ENCODE measurements at places on chromosomes 12 and 14.

GRCh38 chr12:26124446-26125399 lies at the start of gene BHLHE41:
BHLHE41 (minus strand) TSS chr12:26125037; CDS start chr12:26124779, 258 bp downstream.
- DNase-seq, result peak; percentile 92

GRCh38 chr12:91793676-91794075 lies 352.0 kb downstream of the BTG1 start:
- no peak for DNase-seq

DNA sequence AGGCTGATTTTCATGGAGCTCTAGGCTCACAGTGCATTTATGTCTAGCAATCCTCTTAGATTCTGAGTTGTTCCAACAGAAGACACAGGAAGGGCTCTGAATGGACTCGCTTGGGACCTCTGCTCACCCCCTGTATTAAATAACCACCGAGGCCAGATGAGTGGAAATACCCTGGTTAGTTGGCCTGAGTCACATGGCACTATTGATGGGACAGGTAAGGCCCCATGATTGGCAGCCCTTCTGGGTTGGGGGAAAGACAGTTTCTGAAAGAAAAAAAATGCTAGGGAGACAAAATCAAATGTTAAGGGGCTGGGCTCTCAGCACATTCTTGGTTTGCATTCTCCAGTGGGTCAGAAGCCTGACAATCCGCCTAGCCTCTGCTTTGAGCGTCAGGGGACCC lies 14.8 kb downstream of the DGLUCY start:
- no peak for DNase-seq

DNA sequence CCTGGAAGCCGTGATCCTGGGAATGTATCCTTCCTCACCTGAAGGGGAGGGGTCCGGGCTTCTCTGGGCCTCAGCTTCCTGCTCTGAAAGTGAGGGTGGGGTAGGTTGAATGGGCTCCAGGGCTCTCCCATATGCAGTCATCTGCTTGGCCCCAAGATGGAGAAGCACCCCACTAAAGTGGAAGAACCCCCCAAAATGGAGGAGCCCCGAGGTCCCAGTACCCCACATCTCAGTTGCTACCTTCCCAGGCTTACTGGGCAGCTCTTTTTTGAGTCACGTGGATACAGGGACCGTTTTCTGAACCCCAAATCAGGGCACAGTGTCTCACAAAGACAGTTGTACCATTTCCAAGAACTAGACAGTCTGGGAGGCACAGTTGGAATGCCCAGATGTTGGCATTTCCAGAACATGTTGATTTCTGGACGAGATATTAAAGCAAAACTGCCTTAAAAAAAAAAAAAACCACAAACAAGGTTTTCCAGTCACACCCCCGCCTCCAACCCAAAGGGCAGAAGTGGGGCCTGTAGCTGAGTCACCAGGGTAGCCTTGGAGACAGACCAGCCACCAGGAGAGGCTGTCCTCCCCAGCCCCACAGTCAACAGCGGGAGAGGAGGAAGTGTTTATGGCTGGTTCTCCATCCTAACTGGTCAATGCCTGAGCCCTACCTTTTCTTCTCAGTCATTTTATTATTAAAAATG lies 12.1 kb downstream of the VASH1 start:
- no peak for DNase-seq

DNA sequence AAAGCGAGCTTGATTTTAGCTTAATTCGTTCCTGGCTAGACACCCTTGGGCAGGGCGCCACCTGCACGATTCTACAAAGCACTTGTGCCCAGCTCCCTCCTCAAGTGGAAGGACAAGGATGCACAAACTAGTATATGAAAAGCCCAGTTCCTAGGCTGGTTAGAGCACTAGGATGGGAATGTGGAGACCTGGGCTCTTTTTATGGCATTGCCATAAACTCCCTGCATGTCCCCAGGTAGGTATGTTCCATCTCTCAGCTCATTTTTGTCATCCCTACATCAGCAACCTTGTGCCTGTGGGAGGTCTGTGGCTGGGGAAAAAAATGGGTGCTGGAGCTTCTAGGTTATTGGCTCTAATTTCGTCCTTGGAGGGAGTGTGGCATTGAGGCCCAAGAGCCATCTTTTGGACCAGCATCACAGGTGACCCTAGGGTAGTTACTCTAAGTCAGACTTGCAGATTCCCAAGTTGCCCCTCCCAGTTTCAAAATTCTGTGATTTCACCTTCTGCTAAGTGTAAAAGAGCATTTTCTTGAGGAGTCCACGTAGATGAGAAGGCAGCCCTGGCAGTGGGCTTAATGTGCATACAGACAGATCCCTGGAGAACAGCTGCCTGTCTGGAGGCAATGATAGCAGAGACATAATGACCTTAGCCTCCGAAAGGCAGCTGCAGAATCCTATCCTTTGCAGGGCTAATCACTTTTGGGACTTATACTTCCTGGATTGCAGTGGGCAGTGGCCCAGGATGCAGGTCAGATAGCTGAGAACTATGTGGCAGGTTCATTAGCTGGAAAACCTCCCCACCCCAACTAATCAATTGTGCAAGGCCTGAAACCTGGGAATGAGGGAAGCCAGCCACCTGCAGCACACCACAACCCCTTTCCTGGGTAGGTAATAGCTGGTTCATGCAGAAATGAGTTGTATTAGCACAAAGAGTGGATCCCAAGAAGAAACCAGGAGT lies 47.6 kb upstream of the BDKRB2 start:
- DNase-seq, result no peak

DNA sequence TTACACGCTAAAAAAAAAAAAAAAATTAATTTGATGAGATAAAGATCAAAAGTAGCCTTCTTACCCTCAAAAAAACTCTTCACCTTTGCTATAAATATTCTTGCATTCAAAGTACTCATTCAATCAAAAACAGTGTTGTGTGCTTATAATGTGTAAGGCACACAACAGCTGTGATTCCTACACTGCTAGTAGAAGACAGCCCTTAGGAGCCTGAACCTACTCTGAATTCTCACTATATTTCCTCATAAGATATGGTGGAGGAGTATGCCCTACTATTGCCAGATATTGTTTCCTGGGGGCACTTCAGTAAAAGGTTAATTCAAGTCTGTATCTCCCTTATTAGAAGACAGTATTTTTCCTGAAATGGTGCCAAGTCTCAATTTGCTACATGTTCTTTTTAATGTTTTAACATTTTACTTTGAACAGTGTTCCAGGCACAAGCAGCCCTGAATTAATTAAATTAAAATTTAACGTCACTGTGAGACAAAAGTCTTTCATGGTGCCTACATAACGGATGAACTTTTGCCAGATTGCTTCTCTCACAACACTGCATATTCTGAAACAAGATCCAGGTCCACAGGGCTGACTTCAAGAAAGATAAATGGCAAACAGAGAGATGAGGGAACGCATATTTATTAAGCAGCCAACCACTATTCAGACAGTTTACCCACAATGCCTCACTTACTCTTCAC lies 19.3 kb downstream of the PPP2R5E start:
- DNase-seq, result no peak

DNA sequence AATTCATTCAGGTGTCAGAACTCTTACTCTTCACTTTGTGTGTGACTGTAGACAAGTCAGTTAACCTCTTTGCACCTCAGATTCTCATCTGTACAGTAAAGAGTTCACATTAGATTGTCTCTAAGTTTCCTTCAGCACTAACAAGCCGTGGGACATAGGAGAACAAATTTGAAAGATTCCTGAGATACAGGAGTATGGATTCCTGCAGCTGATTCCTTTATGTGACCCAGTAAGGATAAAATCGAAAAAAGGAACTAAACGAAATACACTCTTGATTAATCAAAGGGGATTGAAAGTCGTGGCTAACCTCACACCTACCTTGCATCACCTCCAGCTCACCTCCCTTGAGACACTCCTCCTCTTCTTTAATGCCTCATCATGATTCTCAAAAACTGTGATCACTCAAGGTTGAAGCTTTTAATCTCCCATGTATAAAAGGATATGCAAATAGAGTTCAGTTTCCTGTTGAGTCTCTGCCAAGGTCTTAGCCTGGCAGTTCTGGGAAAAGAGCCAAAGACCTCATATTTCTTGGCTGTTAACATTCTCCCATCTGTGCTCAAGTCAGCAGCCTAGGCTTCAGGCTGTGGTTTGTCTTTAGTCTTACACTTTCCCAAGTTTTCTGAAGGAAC lies 156.6 kb downstream of the DAD1 start:
- peak; percentile 79 for DNase-seq

DNA sequence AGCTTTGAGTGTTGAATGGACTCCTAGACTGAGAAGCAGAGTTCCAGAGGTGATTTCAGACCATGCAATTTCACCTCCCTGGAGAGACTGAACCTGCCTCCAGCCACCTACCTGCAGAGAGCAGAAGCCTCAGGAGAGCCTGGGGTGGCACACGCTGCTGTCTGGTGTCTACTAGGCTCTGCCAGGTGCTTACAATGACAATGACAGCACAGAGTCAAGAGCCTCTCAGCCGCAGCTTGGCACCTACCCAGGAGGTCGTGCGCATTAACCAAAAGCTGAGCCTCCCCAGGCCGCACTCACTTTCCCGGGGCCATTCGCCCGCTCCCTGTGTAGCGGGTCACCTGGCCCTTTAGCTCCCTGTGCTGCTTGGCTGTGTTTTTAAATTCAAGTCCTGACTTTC lies 63.2 kb downstream of the TESC start:
- DNase-seq, result no peak

DNA sequence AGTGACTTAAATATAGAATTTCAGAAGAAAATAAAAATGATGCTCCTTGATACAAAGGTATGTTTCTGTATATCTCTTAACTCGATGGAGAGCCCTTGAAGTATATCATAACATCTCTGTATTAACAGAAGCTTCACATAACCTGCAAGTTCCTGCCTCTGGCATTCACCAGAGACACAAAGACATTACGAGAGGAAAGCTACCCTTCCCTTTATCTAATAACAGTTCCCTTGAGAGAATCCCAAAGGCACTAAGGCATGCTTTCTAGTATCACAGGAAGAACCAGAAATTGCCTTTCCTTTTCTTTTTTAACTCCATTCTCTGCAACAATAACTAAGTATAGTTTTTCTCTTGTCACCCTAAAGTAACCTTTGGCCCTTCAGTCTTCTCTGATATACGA lies 164.5 kb downstream of the MGAT4C start:
- no peak for DNase-seq

- DNase-seq, result no peak
Observed at GRCh38 chr14:75568140-75568539, 10.3 kb upstream of the FLVCR2 start.

DNA sequence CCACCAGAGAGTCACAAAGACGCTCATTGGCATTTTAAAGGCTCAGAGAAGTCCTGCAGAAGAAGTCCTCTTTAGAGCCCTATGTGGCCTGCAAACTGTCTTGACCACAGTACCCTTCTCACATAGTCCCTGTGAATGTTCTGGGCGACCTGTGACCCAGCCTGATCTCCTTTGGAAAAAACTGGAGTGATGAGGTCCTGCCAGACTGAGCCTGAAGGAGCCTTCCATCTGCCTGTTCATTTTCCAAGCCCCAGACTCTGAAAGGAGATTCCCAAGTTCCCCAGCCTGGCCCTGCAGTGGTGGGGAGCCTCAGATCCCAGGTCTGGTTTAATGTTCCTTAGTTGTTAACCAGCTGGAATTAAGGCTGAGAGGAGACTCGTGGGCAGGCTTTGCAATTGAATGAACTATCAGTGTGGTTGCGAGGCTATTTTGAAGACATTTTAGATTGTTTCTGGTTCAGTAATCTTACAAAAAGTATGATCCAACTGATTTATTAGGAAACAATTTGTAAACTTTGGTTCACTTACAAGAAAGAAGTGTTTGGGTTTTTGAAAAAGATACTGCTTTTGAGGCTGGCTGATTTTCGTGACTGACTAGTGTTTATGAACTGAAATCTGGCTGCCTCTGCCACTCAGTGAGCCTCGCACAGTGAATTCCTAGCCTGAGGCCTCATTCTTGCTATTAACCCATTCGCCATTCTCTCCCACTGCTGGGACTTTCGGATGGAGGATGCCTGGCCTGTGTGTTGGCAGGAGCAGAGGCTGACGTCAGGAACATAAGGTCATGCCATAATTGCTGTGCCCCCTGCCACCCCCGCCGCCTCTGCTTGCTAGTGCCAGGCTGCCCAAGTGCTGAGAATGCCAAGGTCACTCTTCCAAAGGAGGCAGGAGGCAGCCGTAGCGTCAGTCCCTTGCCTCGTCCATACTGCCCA lies 249.0 kb downstream of the CACNA1C start:
- no peak for DNase-seq

DNA sequence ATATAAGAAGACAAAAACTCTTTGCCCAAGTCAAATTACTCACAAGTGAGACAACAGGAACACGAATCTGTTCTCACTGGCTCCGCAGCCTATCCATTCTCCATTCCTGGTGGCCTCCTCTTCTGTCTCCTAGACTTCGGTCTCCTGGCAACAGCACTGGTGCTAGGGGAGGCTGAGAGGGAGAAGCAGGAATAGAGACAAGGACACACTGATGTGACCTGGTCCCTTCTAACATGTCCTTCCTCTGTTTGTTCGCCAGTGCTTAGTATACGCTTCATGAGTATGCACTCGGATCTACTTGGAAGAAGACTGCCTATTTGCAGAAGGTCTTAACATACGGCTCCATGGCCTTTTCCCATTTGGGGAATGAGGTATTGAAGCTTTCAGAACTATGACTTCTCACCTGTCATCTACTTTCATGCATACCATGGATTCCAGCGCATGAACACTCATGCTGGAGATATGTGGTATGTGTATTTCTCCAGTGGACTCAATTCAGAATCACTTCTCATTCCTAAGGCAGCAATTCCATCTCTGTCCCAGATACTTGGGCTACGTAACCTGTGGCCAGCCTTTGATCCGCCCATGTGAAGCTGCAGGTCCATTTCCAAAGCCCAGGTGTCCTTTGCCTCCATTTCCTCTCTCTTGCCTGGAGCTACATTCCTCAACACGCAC lies 33.9 kb downstream of the BHLHE41 start:
- no peak for DNase-seq

DNA sequence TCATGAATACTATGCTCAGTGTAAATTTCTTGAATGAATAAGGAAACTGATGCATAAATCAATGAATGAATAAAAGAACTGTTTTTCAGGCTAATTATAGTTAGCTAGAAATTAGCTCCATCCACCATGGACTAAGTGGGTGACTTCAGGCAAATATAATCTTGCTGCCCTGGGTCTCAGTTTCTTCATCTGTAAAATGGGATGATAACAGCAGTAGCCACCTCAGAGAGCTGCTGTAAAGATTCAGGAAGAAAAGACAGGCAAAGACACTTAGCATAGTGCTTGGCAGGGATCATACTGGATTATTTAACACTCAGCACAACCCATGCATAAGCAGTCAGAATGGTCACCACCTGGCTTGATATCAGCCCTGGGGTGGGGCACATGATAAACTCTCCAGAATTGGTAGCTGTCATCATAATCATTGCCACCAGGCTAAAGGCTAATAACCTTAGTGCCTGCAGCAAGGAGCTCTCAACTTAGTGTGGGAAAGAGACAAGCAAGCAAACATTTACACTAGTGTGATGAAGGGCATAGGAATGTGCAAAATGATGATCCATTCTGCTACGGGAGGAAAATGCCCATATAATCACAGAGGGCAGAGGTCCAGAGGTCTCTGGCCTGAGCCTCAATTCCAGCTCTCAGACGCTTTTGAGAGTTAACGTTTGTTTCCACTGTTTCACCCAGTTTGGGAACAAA lies 234.7 kb upstream of the TBX3 start:
- no peak for DNase-seq

DNA sequence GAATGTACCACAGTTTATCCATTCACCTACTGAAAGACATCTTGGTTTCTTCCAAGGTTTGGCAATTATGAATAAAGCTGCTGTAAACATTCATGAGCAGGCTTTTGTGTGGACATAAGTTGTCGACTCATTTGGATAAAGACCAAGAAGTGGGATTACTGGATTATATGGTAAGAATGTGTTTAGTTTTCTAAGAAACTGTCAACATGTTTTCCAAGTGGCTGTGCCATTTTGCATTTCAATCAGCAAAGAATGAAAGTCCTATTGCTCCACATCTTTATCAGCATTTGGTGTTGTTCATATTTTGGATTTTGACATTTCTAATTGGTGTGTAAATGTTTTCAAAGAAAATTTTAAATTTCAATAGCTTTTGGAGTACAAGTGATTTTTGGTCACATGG lies 27.3 kb upstream of the KLRF1 start:
- no peak for DNase-seq

Data from globus pallidus (tissue), 1 donor.